ENCODE measurements at places on chromosomes 3 and 15.

GRCh38 chr3:5390221-5390620 lies 202.7 kb downstream of the EDEM1 start:
- no peak for DNase-seq

DNA sequence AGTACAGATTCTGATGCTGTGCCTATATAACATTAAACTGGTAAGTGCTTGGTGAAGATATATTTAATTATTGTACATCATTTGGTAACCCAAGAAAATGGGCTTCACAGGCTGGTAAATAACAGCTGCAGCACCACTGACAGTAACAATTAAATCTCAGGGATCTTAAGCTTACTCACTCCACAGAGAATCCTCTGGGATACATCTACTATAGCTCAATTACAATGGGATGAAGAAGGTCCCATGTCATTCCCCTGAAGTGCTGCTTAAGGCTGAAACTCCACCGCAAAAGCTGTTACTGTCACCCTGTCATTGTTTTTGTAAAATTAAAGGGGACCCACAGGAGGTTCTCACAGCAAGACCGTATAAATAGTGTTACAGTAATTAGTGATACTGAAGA lies 153.0 kb downstream of the IMPG2 start:
- no peak for DNase-seq

GRCh38 chr3:31606453-31606852 lies 73.7 kb downstream of the STT3B start:
- DNase-seq, result no peak

GRCh38 chr3:177281292-177282118 lies 84.2 kb upstream of the TBL1XR1 start:
- DNase-seq, result no peak

GRCh38 chr3:160822936-160823335 lies 66.9 kb downstream of the PPM1L start:
- no peak for DNase-seq

DNA sequence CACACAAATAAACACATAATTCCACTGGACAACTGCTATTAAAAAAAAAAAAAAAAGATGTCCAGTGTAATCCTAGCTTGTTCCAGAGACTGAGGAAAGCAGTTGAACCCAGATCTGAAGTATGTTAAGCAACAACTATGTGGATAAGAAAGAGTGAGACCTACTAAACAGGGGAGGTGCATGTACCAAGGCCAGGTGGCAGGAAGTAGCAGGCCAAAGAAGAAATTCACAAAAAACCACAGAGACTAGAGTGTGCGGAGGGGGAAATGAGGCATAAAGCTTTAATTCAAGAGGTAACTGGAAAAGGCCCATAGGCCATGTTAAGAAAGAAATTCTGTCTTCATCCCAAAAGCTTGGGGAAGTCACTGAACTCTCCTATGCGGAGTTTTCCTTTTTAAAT lies 490.0 kb downstream of the NAALADL2 start:
- no peak for DNase-seq

GRCh38 chr3:34107669-34108068 lies 309.2 kb downstream of the PDCD6IP start:
- DNase-seq, result no peak

- DNase-seq, result no peak
Measured at GRCh38 chr15:99763827-99764226, 30.6 kb upstream of the LYSMD4 start.

Data from glutamatergic neuron (in vitro differentiated cells).